ENCODE measurements at places on chromosomes 2 and 18. TPM values are rescaled to one million over a fixed set of nuclear protein-coding genes. Genes with fewer than 3 reads are reported as not detected.

The CPLX4 gene
- 0.13 TPM for polyA plus RNA-seq

The SERPINB10 gene
- 0.27 TPM for polyA plus RNA-seq

The SLC16A14 gene
- 7.9 TPM for polyA plus RNA-seq

The G6PC2 gene
- 0.08 TPM for polyA plus RNA-seq

The SIGLEC15 gene
- polyA plus RNA-seq: 0.50 TPM

The IL1RL2 gene
- polyA plus RNA-seq: 1.4 TPM

The TMEM178A gene
- polyA plus RNA-seq: 102 TPM

The CYP26B1 gene
- polyA plus RNA-seq: 13.8 TPM

Measured in left kidney (tissue), 8 donors.